ENCODE measurements at places on chromosomes 12 and 14.

DNA sequence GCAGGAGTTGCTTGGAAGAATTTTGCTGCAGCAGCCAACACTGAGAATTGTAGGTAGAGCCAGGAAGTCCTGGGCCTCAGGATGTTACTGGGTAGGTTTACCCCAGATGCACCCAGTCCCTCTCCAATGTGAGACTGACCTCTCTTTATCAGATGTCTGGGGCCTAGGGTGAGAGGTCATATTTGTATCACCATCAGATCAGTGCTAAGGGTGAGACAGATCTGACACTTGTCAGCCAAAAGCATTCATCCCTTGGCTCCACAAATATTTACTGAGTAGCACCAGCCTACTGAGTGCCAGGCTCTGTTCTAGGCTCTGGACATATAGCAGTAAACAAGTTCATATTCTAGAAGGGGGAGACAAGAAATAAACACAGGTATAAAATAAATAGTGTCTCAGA, 4.3 kb downstream of the TROAP start:
- H3K4me3 ChIP-seq = no peak overlapping the region
- H3K36me3 ChIP-seq = no peaks in the 10 kb centered on the region
- no peaks in the 10 kb centered on the region for H3K4me1 ChIP-seq

DNA sequence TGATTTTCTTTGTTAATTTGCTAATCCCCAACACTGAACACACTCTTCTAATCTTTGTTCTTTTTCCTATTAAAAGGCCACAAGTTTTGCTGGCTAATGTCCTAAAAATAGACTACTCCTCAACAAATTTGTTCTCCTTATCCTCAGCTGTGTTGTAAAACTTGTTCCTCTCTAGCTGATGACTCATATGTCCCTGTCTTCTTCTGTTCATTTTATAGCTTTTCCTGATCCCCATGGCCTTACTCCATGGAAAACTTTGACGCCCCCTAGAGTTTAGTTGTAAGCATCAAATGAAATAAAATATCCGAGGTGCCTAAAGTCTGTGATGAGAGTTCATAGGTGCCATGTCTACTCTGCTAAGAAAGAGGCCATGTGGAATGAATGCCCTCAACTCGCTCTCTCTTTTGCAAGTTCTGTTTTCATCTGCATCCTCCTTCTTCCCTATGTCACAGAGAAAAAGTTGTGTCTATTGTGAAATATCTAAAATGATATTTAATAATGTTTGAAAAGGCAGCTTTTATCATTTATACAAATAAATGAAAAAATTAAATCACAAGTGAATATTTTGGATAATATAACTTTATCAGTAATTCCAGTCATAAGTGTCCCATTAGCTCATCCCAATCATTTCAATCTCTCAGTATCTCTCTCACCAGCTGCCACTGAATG, 237.9 kb downstream of the IPO8 start:
- H3K27me3 ChIP-seq = no peaks in the 10 kb centered on the region
- no peak for DNase-seq
- no peak overlapping the region for H3K4me3 ChIP-seq
- H3K4me1 ChIP-seq = no peaks in the 10 kb centered on the region
- H3K27ac ChIP-seq = no peak overlapping the region
- H3K36me3 ChIP-seq = no peaks in the 10 kb centered on the region

DNA sequence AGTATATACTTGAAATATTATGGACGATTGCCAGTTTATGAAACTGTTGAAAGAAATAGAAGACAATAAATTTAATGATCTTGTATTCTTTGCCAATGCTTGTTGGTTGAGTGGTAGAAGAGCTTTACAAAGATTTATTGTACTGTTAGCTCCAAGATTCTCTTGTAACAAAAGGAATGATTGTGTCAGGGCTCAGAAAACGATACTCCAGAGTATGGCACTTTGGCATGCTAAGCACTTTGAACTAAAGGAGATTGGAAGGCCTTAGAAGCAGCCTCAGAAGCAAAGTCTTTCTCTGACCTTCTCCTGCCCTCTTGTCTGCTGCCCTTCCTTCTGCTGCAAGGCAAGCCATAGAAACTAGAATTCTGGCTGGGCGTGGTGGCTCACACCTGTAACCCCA, 4.2 kb upstream of the NGDN start:
- no peaks in the 10 kb centered on the region for H3K4me1 ChIP-seq
- no peak for DNase-seq
- no peaks in the 10 kb centered on the region for H3K36me3 ChIP-seq
- H3K27ac ChIP-seq = no peak overlapping the region

GRCh38 chr12:71474791-71475190, 35.2 kb downstream of the LGR5 start:
- DNase-seq = no peak
- no peak overlapping the region for H3K4me3 ChIP-seq
- no peaks in the 10 kb centered on the region for H3K36me3 ChIP-seq
- no peak overlapping the region for H3K27ac ChIP-seq

DNA sequence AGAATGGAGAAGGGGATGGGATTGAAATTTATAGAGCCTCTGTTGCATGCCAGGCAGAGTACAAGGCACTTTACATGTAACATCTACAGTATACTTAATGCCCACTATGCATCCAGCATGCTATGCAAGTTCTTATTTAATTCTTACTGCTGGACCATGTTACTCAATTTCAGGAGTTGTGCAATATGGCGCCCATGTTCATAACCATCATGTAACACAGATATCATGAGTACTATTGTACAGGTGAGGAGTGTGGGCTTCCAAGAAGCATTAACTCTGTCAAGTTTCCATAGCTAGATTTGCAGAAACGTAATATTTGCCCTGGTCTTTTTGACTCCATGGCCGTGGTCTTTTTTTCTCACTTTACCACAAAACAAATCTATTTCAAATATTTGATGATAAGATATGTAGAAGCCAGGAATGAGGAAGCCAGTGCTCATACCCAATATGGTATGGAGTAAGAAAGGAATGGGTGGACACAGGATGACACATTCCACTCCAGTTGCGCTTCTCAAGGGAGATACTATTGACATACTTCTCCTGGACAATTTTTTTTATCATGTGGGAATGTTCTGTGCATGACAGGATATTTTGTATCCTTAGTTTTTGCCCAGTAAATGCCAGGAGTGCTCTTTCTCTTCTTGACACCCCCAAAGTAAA, 191.8 kb downstream of the C12orf75 start:
- H3K27me3 ChIP-seq = no peaks in the 10 kb centered on the region
- peaks cover 9% of the 10 kb centered on the region for H3K4me1 ChIP-seq
- DNase-seq = no peak
- H3K36me3 ChIP-seq = no peaks in the 10 kb centered on the region

DNA sequence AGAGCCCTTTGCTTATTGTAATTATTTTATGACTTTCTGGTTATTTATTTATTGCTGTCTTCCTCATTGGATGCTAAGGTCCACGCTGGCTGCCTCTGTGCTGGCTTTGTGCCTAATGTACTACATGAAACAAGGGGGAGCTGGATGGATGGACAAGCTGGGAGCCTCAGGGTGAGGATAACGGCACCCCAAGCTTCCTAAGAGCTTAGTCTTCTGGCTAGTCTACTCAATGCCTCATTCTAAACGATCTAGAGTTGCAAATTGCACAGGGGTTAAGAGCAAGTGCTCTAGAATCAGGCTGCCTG, 172.0 kb downstream of the CHST11 start:
- no peaks in the 10 kb centered on the region for H3K36me3 ChIP-seq
- H3K27me3 ChIP-seq = no peaks in the 10 kb centered on the region
- peak overlapping the region; percentile 62 for H3K27ac ChIP-seq
- H3K4me1 ChIP-seq = no peaks in the 10 kb centered on the region

DNA sequence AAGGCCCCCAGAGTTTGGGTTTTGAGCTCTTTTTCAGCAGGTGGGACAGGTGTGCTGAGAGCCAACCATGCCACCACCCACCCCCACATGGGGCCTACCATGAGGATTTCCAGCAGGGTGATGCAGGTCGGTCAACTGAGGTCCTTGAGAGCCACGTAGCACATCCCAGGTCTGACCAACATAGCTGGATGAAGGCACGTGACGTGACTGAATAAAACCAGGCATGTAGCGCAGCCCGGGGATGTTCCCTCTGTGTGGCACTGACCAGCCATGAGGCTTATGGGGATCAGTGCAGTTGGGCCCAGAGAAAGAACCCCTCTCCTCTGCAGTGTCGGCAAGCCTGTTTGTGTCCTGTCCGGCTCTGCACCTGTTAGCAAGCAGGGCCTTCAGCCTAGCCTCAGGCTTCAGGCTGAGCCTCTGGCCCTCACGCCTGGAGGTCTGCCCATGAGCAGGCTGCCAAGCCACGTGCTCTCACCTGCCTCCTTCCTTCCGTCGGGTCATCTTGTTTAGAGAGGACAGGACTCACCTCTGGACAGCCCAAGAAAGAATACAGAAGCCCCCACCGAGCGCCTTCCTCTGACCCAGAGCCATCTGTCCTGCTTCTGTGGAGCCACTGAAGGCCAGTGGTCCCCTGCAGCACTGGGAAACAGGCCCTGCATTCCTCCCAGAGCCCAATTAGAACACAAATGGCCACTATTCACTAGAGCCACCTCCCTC, 38.5 kb downstream of the TSPAN11 start:
- H3K4me3 ChIP-seq = no peak overlapping the region
- no peaks in the 10 kb centered on the region for H3K4me1 ChIP-seq
- H3K36me3 ChIP-seq = no peaks in the 10 kb centered on the region
- no peaks in the 10 kb centered on the region for H3K27me3 ChIP-seq
- DNase-seq = peak; percentile 63

GRCh38 chr12:97177481-97177880, 270.4 kb downstream of the NEDD1 start:
- H3K36me3 ChIP-seq = no peaks in the 10 kb centered on the region
- H3K4me1 ChIP-seq = no peaks in the 10 kb centered on the region
- no peak for DNase-seq
- H3K27me3 ChIP-seq = no peaks in the 10 kb centered on the region
- no peak overlapping the region for H3K4me3 ChIP-seq

GRCh38 chr12:4225571-4225970, 48.0 kb upstream of the CCND2 start:
- no peaks in the 10 kb centered on the region for H3K27me3 ChIP-seq
- no peaks in the 10 kb centered on the region for H3K36me3 ChIP-seq
- H3K4me1 ChIP-seq = no peaks in the 10 kb centered on the region

- no peaks in the 10 kb centered on the region for H3K27me3 ChIP-seq
- H3K4me3 ChIP-seq = no peak overlapping the region
- no peak for DNase-seq
Observed at GRCh38 chr14:88834883-88835431, 10.5 kb downstream of the TTC8 start.

DNA sequence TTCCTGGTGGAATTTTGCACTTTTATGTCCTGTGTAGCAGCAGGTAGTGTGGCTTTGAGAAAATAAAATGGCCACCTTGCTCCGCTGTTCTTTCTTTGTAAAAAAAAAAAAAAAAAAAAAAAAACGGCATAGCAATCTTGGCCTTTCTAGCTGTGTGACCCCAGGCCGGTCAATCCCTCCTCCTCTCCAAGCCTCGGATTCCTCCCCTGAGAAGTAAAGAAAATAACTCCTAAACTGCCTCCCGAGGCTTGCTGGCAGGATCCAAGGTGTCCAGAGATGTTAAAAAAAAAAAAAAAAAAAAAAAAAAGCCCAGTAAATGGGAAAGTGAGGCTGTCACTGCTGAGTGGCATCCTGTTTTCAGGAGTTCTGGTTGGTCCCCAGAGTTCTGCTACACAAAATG, 23.9 kb upstream of the MAP1LC3B2 start:
- H3K36me3 ChIP-seq = no peaks in the 10 kb centered on the region
- DNase-seq = no peak
- H3K4me3 ChIP-seq = no peak overlapping the region
- H3K4me1 ChIP-seq = no peaks in the 10 kb centered on the region
- no peak overlapping the region for H3K27ac ChIP-seq

DNA sequence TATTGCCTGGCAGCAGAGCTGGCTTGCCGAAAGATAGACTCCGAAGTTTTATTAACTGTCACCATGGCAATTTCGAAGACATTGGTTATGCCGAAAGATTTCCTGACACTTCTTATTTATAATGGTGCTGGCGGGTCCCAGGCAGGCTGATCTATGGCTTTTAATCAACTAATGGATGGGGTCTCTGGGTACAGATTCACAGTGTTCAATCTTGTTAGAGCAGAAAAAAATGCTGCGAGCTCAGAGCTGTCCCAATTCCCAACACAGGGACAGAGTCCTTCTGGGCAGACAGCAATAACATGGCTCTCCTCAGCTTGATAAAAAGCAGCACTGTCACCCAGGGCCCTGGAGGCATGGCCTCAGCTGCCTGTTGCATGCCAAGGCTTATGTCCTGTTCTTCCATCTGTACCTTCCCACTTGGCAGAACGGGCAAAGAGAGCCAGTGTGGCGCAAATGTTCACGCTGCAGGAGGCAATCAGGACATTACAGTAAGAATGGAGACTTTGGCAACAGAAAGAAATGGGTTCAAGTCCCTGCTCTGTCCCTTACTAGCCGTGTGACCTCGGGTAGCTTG, 228.2 kb upstream of the PWP1 start:
- no peak for DNase-seq
- H3K4me1 ChIP-seq = no peaks in the 10 kb centered on the region
- no peaks in the 10 kb centered on the region for H3K36me3 ChIP-seq
- H3K27ac ChIP-seq = no peak overlapping the region

GRCh38 chr14:95341564-95341963, 21.9 kb upstream of the CLMN start:
- DNase-seq = no peak
- no peak overlapping the region for H3K4me3 ChIP-seq
- no peak overlapping the region for H3K27ac ChIP-seq
- no peaks in the 10 kb centered on the region for H3K36me3 ChIP-seq

DNA sequence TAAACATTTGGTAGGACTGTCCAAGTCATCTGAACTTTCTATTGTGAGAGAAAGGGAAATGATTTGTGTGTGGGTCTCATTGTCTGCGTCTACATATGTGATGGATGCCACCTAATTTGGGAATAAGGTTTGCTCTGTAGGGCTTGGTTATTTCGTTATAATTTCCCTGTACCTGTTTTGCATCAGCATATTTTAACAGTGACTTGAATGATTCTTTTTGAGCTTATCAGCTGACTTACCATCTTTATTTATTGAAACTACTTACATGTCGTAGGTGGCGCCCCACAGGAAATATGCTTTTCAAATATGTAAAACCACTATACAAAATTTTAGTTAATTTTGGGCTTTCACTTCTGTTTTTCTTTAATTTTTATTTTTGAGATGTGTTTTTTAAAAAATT, 56.5 kb upstream of the BCAT1 start:
- no peaks in the 10 kb centered on the region for H3K36me3 ChIP-seq
- H3K4me1 ChIP-seq = no peaks in the 10 kb centered on the region
- DNase-seq = no peak
- H3K4me3 ChIP-seq = no peak overlapping the region

- no peaks in the 10 kb centered on the region for H3K4me1 ChIP-seq
- no peak overlapping the region for H3K4me3 ChIP-seq
- no peaks in the 10 kb centered on the region for H3K27me3 ChIP-seq
- no peak overlapping the region for H3K27ac ChIP-seq
- H3K36me3 ChIP-seq = no peaks in the 10 kb centered on the region
Observed at GRCh38 chr12:131561051-131561450, 149.8 kb upstream of the SFSWAP start.

Data from aorta (tissue), 5 donors.